Activated CD4-positive, alpha-beta T cell treated with anti-CD3 and anti-CD28 coated beads, Interleukin-2, amount 10 ng/mL, durations not matched to agents 24 days and 14 days (primary cell): ENCODE measurements at places on chromosomes 16 and 17. TPM values are rescaled to one million over a fixed set of nuclear protein-coding genes. Genes with fewer than 3 reads are reported as not detected.

STH gene
- total RNA-seq = not detected in 2 replicates

ODAD4 gene
- total RNA-seq = 0.63 and 0.76 TPM in 2 replicates

KRT40 gene
- total RNA-seq = not detected in 2 replicates

DUXB gene
- total RNA-seq = not detected in 2 replicates

MIEF2 gene
- total RNA-seq = 4.3 and 6.0 TPM in 2 replicates

KCNJ2 gene
- total RNA-seq = not detected in 2 replicates

SPNS3 gene
- 1.3 and 1.9 TPM in 2 replicates for total RNA-seq

PLA2G10 gene
- total RNA-seq = not detected in 2 replicates

TMC7 gene
- total RNA-seq = not detected in 2 replicates

CACNG3 gene
- not detected in 2 replicates for total RNA-seq

DNASE1L2 gene
- 1.7 and 2.1 TPM in 2 replicates for total RNA-seq

GTF3C1 gene
- total RNA-seq = 54.3 and 56.5 TPM in 2 replicates

PPP1R1B gene
- not detected in 2 replicates for total RNA-seq

CES5A gene
- total RNA-seq = not detected in 2 replicates

CDH15 gene
- not detected in 2 replicates for total RNA-seq

PTX4 gene
- not detected in 2 replicates for total RNA-seq
